ENCODE measurements at places on chromosomes 12 and 14. TPM values are rescaled to one million over a fixed set of nuclear protein-coding genes. Genes with fewer than 3 reads are reported as not detected.

- DNase-seq = no peak
These were observed 47.4 kb upstream of the PARP11 start for GRCh38 chr12:3920351-3921150.

DNA sequence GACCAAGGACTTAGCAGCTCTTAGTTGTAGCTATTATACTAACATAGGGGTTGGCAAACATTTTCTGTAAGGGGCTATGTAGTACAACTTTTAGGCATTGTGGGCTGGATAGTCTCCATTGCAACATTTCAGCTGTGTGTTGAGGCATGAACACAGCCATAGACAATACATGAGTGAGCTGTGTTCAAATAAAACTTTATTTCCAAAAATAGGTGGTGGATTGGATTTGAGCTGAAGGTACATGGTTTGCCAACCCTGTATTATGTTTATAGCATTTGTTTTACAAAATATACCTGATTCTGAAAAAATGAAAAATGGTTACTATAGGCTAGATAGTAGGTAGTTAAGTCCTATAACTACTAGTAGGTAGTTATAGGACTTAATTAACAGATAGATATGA lies 40.5 kb downstream of the ETNK1 start:
- no peak for DNase-seq

DNA sequence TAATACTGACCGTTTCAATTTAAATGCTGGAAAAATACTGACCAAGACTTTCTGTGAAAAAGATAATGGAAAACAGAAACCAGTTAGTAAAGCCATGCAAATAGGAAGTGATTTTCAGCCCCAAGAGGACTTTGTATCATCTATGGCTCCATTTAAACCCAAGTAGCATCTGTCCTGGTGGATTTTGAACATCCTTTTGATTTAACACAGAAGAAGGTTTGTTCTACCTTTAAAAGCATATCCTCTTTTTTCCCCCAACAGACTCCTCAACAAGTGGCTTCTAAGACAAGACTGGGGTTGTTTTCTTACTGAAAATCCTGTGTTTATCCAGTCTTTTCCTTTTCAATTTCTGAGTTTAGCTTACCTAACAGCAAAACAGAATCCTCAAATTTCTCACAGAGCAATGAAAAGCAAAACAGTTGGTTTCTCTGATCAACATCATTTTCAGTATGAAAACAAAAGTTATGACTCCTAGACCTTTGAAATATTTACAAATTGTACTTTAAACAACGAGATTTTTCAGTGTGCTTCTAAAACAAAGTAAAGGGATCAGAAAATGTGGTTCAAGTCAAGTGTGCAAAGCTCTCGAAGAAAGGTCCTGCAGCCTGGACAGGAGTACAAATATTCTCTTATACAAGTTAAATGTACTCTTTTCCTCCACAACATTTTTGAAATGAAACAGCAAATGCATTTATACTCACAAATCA lies 2.9 kb downstream of the PHLDA1 start:
- no peak for DNase-seq

DNA sequence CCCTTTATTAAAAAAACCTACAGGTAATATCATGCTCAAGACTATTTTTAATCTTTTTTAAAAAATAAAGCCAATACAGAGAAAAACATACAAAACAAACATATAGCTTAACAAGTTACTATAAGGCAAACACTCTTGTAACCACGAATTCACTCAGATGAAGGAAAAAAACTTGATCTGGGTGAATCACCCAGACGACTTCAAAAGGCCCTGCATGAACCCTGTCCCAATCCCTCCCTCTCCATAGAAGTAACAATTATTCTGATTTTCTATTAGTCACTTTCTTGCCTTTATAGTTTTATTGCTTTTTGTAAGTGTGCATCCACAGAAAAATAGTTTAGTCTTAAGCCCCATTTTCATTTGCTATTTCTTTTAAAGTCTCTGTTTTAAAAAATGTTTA lies 72.6 kb downstream of the LRP6 start:
- DNase-seq = peak; percentile 54

DNA sequence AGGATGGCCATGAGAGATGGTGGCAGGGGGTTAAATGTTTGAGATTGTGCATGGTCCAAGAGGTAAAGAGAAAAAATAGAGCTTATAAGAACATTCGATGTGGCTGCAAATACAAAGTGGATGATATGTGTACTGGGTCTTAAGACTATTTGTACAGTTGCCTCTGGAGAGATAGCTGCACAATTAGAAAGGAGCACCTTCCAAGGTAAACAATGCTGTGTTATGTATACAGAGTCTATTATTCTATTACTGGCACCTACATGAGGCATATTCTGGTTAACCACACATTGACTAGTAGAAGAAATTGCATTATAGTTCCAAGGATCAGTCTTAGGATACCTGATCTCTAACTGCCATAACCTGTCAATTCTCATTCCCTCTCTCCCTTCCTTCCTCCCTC lies 238.0 kb upstream of the FOXN3 start:
- DNase-seq = no peak

DNA sequence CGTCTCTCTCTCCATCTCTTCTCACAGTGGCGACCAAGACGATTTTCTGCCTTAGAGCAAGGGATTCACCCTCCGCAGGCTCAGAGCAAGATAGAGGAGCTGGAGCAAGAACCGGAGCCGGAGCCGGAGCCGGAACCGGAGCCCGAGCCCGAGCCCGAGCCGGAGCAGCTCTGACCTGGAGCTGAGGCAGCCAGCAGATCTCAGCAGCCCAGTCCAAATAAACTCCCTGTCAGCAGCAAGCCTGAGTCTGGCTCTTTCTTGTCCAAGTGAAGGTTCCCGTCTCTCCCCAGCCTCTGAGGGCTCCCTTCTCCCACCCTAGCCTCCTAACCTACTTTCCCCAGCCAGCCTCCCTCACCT lies 5.9 kb downstream of the LAG3 start:
- DNase-seq = no peak

- DNase-seq = no peak
These were observed 45.6 kb upstream of the BCL2L14 start for GRCh38 chr12:12024911-12025682.

- peak; percentile 51 for DNase-seq
These were observed 6.6 kb downstream of the PPHLN1 start for GRCh38 chr12:42332301-42333285.

INHBE gene
- 0.90 TPM for total RNA-seq

GRCh38 chr14:58408681-58409215 lies 13.0 kb downstream of the TOMM20L start:
- no peak for DNase-seq

DNA sequence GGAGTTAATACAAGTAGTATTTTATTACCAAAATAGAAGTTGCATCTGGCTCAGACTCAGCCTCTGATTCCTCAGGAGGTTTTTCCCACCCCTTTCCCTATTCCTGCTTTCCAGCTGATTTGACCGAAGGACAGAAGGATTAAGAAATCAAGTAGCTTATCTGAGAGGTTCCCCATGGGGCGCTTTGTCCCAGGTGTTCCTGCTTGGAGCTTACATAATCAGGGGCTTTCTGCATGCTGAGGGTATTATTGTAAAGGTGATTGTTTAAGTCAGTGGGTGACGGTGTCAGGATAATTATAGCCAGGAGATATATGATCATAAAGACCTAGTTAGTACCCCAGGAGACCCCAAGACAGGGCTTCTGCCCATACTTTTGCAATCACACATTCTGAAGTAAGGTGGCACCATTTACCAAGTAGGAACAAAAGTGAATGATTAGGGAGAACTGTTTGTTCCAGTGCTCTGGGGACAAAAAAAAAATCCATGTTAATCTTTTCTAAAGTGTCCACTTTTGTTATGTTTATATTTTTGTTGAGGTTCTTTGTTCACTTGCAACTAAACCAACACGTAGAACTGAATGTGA lies 921.3 kb downstream of the NRXN3 start:
- no peak for DNase-seq

GRCh38 chr12:39138268-39138667 lies 232.9 kb upstream of the CPNE8 start:
- no peak for DNase-seq

LIMA1 gene
- total RNA-seq = 183 TPM

DNA sequence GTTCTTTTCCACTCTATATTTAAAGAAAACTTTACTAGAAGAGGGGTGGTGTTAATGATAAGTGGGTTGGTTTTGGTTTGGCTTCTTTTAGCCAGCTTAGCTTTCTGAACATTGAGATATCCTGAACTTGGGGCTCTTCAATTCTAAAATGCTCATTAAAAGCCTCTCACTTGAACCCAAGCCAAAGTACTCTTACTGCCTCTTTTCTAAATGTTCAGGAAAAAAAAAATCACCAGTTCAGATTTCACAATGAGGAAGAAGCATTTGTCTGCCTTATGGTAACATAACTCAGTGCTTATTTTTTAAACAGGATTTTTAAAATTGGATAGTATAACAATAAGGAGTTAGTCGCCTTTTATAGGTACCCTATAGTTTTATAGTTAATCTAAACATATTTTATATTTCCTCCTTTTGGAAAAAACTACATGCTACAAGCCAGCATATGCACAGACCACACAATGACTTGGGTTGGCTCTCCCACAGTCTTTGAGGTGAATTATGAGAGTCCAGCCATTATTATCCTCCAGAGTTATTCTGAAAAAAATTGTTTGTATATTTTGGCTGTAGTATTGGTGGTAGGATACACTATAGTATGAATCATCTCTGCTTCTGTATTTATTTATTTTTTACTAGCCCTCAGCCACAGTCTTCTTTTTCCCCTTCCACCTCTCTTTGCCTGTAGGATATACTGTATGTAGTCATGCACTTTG lies 195.5 kb upstream of the TMPO start:
- peak; percentile 6 for DNase-seq

GRCh38 chr12:64836856-64837255 lies 12.4 kb downstream of the TBC1D30 start:
- DNase-seq = no peak

LRIG3 gene
- total RNA-seq = 71.2 TPM

DNA sequence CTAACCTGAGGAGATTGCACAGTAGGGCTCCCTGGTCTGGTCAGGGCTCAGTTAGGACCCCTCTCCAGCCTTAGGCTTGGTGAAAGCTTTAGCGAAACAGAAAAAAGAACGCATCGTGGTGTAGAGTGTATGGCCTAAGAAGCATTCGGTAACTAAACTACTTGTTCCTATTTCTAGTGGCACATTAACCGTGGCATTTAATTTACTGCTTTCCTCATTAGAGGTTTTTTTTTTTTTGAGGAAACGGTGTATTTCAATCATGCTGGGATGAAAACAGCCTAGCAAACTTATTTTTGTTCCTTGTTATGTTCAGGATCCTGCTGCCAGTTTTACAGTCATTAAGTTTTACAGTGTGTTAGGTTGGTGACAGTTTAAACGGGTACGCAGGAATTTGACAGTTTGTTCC lies 518 bp upstream of the OSBPL8 start:
- no peak for DNase-seq
